ENCODE measurements at places on chromosomes 3 and 15.

DNA sequence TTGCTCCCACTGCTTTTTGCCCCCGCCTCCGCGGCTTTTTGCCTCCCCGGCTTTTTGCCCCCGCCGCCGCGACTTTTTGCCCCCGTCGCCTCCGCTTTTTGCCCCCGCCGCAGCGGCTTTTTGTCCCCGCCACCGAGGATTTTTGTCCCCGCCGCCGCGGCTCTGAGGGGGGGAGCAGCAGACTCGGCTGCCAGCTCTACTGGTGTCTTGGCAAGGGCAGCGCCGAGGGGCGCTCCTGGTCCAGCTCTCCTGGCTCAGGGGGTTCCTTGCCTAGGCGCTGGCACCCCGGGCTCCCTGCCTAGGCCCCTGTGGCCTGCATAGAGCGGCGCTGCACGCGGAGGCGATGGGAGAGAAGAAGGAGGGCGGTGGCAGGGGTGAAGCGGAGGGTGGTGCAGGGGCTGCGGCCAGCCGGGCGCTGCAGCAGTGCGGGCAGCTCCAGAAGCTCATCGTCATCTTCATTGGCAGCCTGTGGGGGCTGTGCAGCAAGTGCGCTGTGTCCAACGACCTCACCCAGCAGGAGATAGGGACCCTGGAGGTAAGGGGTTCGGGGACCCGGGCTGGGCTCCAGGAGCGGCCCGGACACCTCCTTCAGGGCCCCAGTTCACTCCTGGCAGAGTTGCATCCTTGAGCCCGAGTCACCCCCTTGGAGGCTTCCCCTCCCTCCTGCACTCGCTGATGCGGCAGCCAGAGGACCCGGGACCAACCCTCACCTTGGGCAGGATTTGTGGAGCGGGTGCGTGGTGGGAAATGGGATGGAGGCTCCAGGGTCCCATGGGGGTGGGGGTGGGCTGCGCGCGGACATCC lies 642.4 kb downstream of the GOLGA6L6 start:
- no peak for DNase-seq

GRCh38 chr15:36738817-36739216 lies 159.4 kb downstream of the CDIN1 start:
- no peak for DNase-seq

- DNase-seq = no peak
These were observed 1074.8 kb upstream of the ALCAM start for GRCh38 chr3:104291878-104292277.

DNA sequence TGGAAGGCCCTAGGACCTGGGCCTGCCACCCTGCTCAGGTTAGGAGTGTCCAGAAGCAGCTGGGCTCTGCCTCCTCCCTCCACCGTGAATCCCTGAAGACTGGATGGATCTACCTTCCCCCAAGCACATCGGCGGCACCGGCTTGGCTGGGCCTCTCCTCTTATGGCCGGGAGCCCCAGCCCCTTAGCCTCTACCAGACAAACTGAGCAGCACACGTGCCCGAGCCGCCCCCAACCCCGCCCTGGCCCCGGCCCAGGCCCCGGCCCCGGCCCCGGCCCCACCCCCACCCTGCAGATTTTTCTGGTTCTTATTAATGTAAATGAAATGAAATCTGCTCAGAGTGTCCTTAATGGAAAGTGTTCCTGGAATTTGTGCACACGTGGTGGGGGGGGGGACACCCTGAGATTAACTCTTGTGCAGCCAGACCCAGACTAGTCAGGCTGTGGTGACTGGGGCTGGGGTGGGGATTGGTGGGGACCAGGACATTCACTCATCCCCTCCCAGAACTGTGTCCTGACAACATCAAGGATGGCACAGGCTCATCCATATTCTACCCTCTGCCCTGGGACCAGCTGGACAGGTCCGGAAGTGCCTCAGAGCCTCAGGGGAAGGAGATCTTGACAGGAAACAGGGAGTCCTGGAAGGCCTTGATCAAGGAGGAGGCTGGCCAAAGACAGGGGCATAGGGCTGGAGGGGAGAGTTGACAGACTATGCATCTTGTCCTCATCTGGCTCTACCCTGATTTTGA lies 30.9 kb upstream of the SEMA3F start:
- no peak for DNase-seq

GRCh38 chr3:156483961-156484787 lies 70.7 kb downstream of the SSR3 start:
- DNase-seq = no peak

GRCh38 chr15:44501768-44502366 lies 35.1 kb upstream of the EIF3J start:
- no peak for DNase-seq

- no peak for DNase-seq
These were observed 124.6 kb downstream of the ARRDC4 start for GRCh38 chr15:98085003-98085639.

GRCh38 chr15:42140383-42141070 lies 15.9 kb downstream of the PLA2G4F start:
- no peak for DNase-seq

DNA sequence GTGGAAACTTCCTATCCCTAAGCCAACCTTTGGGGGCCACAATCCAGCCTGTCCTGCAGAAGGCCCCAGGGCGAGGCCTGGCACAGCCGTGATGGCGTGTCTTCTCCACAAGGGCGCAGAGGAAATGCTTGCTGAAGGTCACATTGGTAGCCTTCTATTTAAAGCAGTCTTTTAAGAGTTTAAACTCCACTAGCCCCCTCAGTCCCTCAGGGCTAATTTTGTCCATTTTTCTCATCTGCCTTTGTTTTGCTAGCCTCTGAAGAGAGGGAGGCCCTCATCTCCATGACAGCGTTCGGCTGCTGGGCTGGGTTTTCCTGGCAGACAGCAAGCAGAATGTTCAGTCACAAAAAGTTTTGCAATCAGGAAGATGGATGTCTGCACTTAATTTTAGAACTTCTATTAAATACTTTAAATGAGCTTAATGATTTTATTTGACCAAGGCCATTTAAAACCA lies 40.8 kb downstream of the RARB start:
- peak; percentile 56 for DNase-seq

GRCh38 chr3:153356908-153357307 lies 194.9 kb downstream of the RAP2B start:
- DNase-seq = no peak

- no peak for DNase-seq
These were observed 162.1 kb downstream of the C3orf38 start for GRCh38 chr3:88311826-88312225.

- DNase-seq = no peak
These were observed 29.5 kb downstream of the CTDSPL start for GRCh38 chr3:37891227-37891626.

- DNase-seq = no peak
These were observed 30.1 kb downstream of the ZNF35 start for GRCh38 chr3:44678480-44679116.

DNA sequence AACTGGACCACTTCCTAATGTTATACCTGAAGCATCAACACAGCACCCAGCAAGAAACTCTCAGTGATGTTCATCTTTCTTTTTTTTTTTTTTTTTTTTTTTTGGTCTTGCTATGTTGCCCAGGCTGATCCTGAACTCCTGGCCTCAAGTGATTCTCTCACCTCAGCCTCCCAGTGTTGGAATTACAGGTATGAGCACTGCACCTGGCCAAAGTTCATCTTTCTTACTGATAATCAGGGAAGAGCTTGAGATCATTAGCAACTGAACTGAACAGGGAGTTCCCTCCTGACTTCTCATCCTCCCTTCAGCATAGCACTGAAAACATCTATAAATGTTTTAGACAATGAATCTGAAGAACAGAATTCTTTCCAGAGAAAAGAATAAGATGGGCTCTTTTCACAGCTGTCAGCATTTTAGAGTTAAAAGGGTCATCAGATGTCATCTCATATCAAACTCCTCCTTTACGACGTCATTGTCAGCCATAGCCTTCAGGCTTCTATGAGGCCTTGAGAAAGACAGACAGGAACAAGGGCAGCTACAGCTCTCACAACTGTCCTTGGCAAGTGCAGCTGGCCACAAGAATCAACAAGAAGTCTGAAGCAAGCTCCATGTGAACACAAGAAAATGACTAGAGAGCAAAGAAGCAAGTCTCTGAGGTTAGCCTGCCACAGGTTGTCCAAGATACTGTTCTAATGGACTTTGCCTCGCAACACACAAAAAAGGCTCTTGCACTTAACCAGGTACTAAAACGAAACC lies 33.8 kb downstream of the SCAP start:
- DNase-seq = no peak

GRCh38 chr3:106018929-106019550 lies 150.2 kb upstream of the CBLB start:
- DNase-seq = no peak

DNA sequence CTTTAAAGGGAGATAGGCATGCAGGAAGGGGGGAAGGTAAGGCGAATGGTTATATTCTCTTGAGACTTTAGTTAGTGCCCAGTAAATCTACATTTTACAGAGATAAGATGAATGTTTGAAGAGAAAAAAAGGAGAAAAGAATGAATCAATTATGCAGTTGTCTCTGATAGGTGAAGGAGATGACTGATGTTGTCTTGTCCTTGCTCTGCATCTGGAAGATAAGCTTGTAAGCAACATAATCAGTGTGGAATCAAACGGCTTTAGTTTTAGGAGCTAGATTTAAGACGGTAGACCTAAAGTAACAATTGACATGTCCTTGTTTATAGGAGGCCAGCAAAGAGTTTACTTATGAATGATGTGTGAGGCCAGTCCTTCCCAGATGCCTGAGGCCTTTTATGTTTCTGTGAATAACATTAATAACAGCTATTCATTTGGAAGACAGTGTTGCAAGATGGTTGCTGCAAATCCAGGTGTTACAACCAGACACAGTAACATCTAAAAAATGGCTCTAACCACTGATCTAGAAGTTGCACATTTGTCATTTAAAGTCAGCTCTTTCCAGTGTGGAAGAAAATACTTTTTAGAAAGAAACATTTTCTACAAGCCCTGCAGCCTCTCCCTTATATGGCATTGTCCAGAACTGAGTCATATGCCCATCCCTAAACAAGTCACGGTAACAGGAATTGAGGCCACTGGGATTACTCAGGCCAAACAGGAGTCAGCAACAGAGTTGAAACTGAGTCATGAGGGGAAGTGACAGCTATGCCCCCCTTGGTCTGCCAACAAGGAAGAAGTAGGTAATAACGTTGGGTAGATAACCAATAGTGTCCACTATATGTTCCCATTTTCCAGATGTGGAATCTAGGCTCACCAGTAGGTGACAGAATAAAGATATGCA lies 77.5 kb upstream of the FBN1 start:
- no peak for DNase-seq

DNA sequence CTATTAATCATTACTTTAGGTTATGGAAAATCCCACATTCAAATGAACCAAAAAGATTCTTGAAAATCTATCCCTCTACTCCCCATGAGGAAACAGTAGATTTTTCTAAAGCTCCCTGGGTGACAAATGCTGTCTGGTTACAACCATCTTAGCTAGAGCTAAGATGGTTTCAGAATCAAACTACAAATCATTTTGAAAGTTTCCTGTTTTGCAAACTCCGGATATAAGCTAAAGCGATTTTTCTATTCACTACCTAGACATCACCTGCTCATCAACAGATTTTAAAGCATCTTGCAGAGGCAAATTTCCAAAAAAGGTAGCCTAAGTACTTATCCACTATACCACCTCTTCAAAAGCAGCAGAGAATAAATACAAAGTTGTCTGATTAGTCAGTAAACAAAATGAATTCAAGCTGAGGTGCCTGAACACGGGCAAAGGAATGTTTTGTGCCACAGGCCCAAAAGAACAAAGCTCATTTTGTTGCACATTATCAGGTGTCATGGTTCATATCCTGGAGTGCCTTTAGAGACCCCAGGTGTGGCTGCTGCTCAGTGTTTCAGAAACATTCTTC lies 204.9 kb downstream of the TNIK start:
- no peak for DNase-seq

DNA sequence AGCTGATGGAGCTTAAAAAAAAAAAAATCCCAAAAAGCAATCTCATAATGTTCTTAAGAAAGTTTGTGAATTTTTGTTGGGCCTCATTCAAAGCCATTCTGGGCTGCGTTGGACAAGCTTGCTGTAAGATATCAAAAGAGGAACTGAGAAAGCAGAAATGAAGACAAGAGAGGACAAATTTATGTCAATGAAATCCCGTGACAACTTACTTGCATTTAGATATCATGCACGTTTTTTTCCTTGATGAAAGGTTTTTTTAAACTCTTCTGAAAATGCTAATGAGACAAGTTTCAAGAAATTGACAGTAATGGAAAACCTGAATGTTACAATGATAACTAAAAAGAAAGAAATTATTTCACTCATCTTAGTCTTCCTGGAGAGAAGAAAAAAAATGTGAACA lies 662.9 kb downstream of the SQOR start:
- no peak for DNase-seq

DNA sequence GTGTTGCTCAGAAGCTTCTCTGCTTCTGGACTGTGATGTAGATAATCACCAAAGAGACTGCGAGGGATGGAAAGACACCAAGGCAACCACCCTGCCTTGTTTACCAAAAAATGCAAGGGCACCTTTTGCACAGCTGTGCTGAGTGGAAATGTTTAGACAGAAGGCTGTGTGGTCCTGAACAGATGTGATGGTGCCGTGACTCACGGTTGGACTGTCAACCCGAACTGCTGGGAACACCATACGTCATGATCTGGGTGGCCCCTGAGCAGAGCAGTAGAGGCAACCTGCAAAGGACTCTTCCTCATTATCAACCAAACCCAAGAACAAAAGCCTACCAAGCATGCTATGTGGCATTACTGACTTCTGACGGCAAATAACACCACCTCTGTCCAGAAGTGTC lies 61.3 kb upstream of the LPP start:
- no peak for DNase-seq

- DNase-seq = no peak
These were observed 7.1 kb downstream of the THRB start for GRCh38 chr3:24487325-24488262.

DNA sequence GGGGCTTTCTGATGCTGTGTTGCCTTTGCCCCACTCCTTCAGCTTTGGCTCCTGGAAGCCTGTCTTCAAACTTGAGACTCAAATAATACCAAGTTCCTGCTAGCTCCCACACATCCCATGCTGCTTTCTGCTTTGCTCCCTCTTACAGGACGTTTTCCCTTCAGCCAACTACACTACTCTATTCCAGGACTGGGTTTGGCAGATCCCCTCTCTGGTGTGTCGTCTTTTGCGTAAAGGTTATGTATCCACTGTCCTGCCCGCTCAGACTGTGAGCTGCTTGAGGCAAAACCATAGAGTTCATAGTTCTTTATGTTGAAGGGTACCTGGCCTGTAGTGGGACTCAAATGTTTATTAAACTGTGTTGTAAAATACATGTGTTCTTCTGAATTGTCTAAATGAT lies 25.4 kb downstream of the PPP2R3A start:
- no peak for DNase-seq

All from breast epithelium (tissue), 4 donors.